LoVo (cell line): ENCODE measurements at places on chromosomes 1 and 21.
A peak's percentile ranks its signal among the peaks of the same experiment; 100 is the strongest.

DNA sequence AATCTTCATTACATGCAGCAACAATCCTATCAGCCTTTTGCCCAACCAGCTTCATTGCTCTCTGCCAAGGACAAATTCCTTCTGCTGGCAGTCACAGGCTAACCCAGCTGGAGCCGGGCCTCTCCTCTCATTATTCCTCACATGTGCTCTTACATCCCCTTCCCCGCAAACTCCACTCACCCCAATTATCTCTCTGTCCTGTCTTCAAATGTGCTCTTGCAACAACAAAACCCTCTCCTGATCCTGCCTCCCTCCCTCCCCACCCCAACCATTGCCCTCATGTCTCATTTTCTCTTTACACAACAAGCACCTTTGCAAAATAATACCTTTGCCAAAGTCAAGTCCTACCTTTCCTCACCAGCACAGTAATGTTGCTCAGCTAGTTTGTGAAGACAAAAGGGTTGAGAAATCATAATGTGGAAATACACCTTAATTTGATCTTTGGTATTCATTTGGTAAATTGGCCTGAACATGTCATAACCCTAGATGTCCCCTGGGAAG, 36.0 kb upstream of the DHCR24 start:
- no peak for DNase-seq

- DNase-seq = no peak
Measured at GRCh38 chr1:91190996-91191395, 169.2 kb upstream of the ZNF644 start.

- DNase-seq = no peak
Measured at GRCh38 chr1:89191314-89191713, 7.4 kb downstream of the GBP4 start.

DNA sequence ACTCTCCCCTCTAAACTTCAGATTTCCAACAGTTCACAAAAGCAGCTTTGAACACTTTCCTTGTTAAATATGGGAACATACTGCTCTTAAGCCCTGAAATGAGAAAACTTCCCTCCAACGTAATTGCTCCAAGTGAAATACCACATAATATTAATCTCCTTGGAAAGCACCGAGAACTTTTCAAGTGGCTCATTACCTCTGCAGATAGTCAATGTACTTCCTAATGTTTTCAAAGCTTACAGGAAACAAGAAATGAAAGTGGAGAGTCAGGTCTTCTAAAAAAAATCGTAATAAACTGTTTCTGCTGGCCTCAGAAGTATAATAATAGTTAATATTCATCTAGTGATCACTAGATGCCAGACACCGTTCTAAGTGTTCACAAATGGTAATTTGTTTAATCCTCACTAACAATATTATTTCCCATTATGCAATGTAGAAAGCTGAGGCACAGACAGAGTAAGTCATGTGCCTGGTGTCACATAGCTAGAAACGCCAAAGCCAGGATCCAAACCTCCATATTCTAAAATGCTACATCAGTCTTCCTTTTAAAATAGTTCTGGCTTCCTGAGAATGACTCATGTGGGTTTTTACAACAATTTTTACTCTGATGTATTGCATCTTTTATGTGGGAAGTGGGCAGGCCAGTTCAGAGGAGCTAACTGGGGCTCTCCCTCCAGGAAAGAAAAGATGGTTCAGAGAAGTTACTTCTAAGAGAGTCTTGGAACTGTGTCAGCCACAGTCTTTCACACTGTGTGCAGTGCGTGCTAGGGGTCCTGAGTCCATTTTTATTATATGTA, 177.2 kb downstream of the PLPPR4 start:
- peak; percentile 15 for DNase-seq

GRCh38 chr21:35753308-35753707, 307.0 kb downstream of the SETD4 start:
- DNase-seq = no peak

DNA sequence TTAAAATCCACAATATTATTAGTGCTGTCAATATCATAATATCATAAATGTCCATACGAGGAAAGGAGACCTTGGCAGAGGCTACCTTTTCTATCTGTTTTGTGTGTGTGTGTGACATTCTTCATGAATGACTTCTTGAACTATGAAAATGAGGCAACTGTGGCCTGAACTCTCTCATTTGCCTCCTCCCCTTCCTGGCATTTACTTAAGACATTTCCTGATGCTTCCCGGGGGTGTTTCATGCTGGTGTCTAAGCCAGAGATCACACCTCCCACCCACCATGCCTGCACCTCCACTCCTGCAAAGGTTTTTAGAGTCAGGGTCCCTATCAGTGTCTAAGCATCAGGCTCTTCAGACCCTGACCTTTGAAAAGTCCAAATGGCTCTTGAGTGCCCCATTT, 420.9 kb downstream of the KIF26B start:
- no peak for DNase-seq

DNA sequence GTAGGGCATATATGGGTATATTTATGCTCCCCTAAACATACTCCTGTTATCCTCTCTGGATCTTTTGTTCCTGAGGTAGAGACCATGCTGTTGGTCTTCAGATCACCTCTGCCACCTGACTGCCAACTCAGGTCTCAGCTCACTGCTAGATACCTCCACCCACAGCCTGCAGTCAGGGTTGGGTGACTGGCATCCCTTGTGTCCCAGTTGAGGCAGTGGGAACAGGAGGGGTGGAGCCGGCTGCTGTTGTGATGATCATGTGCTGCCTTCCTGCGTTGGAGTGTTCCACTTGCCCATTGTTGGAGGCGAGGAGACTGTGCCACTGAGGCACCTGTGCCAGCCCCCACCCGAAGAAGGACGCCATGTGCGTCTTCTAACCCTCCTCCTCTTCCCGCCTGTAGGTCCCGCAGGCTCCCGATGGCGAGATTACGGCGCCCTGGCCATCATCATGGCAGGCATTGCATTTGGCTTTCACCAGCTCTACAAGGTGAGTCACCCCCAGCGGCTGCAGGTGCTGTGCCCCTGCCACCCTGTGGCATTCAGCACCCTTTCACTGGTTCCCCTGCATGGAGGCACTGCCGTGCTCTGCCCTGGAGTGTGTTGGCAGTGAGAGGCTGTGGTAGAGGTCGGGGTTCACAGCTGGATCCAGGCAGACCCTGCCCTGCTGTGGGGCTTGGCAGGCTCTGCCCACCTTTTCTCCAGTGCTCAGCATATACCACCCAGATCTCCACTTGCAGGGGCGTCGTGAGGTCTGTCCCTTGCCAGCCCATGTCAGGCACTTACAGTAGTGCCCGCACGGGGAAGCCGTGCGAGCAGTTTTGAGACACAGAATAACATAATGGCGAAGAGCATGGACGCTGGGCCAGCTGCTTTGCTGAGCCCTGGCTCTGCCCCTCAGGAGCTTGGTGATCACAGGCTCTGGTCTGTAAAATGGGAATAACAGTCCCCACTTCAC, 143.5 kb downstream of the PEX14 start:
- DNase-seq = no peak

DNA sequence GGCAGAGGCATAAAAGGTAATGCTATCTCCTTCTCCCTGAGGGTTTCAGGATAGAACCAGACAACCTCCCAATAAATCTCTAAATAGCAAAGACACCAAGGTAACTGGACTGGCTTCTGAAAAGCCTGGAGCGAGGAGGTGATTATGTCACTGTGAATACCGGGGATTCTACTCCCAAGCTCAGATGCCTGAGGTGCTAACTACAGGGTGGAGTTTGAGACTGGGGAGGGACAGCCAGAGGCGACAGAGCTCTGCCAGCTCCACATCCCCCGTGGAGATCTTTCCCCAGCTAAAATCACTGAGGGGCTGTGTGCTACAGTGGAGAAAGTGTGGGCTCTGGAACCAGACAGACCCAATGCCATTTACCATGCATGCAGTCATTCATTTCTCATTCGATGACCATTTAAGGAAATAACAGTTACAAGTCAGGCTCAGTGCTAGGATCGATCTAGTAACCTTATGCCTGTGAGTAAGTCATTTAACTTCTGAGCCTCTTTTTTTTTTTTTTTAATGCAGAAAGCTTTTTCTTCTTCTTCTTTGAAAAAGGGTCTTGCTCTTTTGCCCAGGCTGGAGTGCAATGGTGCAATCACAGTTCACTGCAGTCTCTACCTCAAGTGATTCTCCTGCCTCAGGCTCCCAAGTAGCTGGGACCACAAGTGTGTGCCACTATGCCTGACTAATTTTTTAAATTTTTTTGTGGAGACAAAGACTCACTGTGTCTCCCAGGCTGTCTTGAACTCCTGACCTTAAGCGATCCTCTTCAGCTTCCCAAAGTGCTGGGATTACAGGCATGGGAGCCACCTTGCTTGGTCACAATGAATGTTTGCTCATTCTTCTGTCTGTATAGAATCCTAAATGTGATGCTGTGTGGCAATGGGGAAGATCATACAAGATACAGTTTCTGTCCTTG, 8.1 kb upstream of the SLC45A3 start:
- DNase-seq = no peak

GRCh38 chr1:42830631-42831030, 13.4 kb upstream of the SVBP start:
- DNase-seq = no peak

- peak; percentile 68 for DNase-seq
Measured at GRCh38 chr1:201309416-201309815, 26.1 kb downstream of the PKP1 start.

DNA sequence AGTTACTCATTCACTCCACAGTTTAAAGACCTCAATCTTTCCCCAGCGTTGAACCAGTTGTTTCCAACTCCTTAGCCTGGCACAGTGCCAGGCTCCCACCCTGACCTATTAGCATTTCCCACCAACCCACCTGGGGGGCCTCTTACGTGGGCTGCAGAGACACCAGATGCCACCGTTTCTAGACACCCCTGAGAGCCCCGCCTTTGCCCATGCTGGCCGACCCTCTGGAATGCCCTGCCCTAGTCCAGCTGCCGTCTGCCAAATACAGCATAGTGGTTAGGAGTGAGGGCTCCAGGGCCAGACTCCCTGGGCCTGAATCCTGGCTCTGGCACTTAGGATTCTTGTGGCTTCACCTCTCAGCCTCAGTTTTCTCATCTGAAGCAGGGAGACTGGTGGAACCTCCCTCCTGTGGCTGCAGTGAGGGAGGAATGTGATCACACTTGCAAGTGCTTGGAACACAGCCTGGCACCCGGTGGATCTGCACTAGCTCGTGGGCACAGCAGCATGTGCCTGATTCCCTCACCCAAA, 65.2 kb downstream of the TMCO4 start:
- no peak for DNase-seq

DNA sequence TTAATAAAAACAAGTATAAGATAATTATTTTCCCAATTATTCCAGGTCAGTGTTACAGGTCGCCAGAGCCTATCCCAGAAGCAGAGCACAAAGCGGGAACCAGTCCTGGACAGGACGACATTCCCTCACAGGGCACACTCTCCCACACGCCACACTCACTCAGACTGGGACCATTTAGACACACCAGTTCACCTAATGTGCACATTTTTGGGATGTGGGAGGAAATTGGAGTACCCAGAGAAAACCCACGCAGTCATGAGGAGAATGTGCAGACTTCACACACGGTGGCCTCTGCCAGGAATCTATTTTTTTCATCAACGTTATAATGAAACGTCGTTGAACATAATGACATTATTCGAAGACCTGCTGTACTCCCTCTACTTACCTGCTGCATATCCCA, 20.5 kb upstream of the NRDC start:
- DNase-seq = no peak

GRCh38 chr1:58883037-58883887, 99.4 kb upstream of the JUN start:
- peak; percentile 88 for DNase-seq

- no peak for DNase-seq
Measured at GRCh38 chr1:167665469-167665868, 35.4 kb downstream of the RCSD1 start.

GRCh38 chr1:10007169-10007568, 10.1 kb downstream of the RBP7 start:
- DNase-seq = no peak

- DNase-seq = no peak
Measured at GRCh38 chr1:10631811-10632593, 157.3 kb downstream of the PEX14 start.

- DNase-seq = peak; percentile 68
Measured at GRCh38 chr1:47558601-47559593, 121.1 kb downstream of the FOXD2 start.

DNA sequence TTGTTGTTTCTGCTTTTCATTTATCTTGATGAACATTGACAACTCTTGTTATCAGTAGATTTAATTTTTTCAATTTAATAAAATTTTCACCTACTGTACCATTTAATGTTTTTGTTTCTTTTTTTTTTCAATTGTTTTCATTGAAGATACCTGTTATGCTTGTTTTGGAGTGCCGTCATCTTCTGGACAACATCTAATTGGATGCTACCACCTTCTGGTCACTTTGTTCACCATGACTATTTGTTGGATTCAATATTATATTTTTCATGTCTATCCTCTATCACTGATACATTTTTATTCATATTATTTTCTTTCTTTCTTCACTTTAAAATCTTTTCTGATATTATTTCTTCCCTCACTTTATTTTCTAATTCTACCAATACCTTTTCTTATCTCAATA, 14.0 kb downstream of the KRTAP21-2 start:
- no peak for DNase-seq

GRCh38 chr1:29531596-29531995, 295.3 kb downstream of the PTPRU start:
- no peak for DNase-seq

DNA sequence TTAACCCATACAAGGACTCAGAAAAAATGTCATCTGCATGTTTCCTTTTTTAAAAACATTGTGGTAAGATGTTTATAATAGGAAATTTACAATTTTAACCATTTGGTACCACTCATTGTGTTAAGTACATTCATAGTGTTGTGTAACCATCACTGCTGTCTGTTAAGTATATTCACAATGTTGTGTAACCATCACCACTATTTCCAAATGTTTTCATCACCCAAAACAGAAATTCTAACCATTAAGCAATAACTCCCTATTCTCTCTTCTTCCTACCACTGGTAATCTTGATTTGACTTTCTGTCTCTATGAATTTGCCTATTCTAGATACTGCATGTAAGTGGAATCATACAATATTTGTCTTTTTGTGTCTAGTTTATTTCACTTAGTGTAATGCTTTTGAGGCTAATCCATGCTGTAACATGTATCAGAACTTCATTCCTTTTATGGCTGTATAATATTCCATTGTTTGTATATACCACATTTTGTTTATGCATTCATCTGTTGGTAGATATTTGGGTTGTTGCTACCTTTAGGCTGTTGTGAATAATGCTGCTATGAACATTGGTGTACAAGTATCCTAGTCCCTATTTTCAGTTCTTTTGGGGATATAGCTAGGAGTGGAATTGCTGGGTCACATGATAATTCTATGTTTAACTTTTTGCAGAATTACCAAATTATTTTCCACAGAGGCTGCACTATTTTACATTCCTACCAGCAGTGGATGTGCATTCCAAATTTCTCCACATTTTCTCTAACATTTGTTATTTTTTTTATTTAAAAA, 14.1 kb downstream of the HIPK1 start:
- DNase-seq = no peak

DNA sequence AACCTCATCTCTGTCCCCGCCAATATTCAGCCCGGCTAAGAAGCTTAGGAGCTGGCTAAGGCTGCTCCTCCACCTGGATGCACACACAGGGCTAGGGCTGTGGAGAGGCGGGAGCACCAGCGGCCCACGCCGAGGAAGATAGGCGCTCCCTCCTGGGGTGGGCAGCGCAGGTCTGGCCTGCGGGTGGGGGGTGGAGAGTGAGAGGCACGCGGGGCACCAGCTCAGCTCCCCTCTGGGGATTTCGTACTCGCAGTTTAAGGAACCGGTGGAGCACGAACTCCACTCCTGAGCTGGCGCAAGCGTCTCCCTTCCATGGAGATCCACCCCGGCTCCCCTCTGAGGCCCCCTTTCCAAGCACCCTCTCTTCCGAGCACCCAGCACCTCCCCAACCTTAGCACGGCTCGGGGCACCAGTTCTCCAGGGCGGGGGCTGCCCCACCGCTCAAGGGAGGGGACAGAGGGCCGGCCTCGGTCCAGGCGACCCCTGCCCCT, 433 bp upstream of the KAZN start:
- no peak for DNase-seq

GRCh38 chr1:7994827-7995226, 31.3 kb downstream of the ERRFI1 start:
- DNase-seq = no peak
